ENCODE measurements at places on chromosomes 7 and 10.

GRCh38 chr10:101895781-101896180, 52.2 kb upstream of the KCNIP2 start:
- no peak for DNase-seq

DNA sequence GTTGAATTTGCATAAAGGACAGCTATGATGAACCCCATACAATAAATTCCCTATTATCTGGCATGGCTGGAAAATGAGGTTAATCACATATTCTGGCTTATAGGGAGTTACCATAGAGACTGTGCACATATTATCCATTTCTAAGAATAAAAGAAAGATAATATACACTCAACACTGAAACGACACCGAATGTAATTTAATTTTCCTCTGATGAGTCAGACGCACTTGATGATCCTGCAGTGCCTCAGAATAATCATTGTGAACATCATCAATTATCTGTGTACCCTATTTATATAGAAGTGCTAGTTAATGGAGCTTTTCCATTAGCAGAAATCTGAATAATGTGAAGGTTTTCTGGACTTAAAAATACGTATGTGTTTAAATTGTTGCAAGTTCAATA, 60.2 kb downstream of the SGCE start:
- no peak for DNase-seq

GRCh38 chr10:62036186-62037081, 134.9 kb downstream of the ARID5B start:
- no peak for DNase-seq

DNA sequence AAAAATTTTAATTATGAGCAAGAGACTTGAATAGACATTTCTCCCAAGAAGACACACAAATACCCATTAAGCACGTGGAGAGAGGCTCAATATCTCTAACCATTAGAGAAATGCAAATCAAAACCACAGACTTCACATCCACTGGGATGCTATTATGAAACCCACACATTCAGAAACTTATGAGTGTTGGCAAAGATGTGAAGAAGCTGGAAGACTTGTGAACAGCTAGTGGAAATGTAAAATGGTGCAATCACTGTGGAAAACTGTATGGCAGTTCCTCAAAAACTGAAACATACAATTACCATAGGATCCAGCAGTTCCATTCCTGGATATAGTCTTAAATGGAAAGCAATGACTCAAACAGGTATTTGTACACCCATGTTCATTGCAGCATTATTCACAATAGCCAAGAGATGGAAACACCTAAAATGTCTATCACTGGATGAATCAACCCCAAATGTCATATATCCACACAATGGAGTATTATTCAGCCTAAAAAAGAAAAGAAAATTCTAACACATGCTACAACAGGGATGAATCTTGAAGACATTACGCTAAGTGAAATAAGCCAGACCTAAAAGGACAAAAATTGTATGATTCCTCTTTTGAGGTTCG, 53.5 kb upstream of the FRMD4A start:
- DNase-seq = no peak

Measured in tongue (tissue), 3 donors.